ENCODE measurements at places on chromosomes 3 and 15.

DNA sequence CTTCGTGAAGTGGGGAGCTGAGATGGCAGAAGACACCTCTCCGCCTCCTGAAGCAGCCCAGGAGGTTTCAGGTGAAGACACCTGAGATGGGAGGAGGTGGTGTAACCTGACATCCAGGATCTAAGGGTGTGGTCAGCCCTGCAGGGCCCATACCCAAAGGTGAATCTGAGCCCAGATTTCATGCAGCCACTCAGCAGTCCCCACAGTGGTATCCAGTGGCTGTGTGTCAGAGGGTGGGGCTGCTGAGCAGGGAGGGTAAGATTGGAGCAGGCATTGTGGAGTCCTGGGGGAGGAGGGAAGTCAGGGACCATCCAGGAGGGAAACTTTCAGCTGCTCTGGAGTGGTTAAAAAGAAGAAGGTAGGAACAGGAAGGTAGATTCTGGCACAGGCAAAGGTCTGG, 46.0 kb upstream of the SMAD6 start:
- DNase-seq = no peak

- no peak for DNase-seq
These were observed 27.6 kb downstream of the LMCD1 start for GRCh38 chr3:8529181-8529637.

DNA sequence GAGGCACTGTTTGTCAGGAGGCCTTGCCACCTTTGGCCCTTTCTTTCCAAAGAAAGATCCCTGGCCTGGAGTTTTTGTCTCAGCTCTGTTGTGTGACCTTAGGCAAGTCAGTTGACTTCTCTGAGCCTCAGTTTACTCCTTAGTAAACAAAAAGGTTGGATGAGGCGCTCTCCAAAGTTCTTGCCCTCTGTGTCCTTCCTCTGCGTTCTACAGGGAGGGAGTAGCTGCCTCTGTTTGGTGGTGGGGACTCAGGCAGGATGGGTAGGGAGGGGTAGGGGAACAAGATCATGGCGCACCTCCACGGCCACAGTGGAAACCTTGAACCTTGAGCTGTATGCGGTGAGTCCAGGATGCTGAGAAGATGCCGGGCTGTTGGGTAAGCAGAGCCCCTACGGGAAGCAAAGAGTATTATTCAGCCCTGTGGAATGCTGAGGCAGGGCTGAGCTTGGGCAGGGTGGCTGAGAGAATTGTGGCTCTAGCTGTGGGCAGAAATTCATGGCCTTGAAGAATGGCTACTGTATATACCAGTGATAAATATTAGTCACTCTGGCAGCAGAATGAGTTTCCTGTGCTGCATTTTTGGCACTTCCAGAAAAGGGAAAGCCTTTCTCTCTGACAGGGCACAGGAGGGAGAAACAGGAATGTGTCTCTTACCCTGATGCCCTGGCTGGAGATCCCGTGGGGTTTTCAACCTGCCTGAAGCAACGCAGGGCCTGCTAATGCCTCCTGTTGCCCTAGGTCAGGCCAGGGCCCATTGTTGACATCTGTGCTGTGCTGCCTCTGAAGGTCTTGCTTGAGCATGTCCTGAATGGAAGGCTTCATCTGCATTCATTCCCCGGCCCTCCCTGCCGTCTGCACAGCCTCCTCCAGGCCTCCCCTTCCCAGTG, 39.9 kb downstream of the SMAD3 start:
- DNase-seq = peak; percentile 97

- DNase-seq = peak; percentile 70
These were observed 208.4 kb downstream of the TP63 start for GRCh38 chr3:189839576-189839975.

DNA sequence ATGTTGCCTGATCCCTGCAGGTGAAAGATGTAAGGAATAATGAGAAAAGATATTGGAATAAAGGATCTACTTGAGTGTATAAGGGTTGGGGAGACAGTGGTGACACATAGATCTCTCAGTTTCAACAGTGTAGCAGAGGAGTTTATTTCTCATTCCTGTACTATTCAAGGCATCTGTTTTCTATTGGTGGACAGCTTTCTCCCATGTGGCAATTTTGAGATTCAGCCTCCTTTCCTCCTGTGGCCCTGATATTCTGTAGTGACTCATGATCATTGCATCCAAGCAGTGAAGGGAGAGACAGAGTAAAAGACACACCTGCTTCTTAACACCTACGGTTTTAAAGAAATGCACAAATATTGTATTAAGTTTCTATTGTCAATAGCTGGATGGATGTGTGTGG, 327.6 kb downstream of the GRM7 start:
- no peak for DNase-seq

DNA sequence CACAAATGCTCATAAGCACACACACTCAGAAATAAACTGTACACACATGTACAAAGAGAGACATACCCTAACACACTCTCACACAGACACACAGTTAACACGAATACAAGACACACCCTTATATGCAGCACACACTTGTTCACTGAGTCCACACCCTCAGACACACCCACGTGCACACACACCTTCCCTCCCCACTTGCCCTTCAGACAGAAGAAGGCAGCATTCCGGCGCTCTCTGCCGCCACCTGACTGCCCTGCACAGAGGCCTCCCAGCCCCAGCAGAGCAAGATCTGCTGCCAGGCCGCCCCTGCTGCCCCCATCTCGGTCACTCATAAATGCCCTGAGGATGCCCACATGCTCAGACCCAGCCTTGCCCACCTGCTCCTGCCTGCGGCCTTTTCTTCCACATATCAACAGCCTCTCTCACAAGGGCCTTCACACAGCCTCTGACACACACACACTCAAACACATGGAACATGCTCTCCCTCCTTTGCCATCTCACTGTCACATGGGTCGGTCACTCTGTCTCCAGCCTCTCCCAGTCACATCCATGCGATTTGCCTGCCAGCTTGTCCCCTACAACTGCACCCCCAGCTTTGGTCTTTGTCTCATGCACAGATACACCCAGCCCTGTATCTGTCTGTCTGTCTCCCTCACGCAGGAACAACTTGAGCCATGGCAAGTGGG, 71.1 kb downstream of the EPHB3 start:
- DNase-seq = no peak

GRCh38 chr15:81002331-81003096, 1.8 kb downstream of the TLNRD1 start:
- DNase-seq = peak; percentile 12

- peak; percentile 25 for DNase-seq
These were observed 687.0 kb upstream of the NECTIN3 start for GRCh38 chr3:110384601-110385000.

DNA sequence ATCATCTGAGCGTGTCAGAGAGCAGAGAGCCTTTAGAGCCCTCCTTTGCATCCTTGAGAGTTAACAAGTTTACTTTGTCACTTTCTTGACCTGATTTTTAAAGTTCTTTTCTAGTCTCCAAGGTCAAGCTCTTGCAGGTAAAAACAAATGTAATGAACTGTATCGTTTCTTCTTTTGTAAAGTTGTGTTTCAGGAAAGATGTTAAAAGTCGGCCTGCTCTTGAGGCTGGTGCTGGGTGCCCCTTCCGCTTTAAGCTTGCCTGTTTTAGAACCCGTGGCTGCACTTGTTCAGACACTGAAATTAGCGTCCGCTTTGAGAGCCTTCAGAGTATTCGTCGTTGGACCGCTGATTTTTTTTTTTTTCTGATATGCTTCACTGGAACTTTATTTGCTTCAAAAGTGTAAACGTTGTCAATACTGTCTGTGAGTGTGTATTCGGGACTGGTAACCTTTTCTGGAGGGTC, 52.6 kb upstream of the ULK4 start:
- DNase-seq = no peak

GRCh38 chr3:153970047-153970446, 151.1 kb upstream of the ARHGEF26 start:
- DNase-seq = peak; percentile 11

DNA sequence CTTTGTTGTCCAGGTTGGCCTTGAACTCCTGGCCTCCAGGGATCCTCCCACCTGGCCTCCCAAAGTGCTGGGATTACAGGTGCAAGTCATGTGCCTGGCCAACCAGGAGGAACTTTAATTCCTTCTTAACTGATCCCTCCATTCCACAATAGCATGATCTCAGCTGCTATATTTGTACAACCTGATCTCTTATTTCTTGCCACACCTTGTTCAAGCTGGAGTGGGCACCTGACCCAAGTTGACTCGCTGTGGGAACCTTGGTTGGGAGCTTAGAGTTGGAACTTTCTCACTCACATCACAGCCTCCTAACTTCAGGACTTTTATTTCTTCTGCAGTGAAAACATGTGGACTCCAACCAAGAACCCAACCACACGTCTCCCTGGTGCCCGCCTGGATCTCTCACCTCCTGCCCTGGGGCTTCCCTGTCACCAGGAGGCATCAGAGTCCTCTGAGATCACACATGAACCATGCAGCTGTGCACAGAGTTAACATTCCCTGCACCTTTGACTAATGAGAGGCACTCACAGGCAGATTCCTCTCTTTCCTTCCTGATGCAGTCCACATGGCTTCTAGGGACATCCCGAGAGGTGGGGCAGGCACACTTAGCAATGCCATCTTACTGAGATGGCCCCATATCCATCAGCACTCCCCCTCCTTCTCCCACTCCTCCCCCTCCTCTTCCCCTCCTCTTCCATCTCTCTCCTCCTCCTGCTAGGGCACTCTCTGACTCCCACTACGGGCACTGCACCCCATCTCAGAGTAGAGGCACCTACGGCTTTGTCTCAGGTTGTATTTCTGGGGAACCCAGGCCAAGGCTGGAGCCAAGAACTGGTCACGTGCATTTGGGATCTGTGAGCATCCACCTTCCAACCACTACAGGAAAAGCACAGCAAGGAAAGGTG, 9.7 kb upstream of the CYFIP1 start:
- DNase-seq = no peak

GRCh38 chr3:123054109-123054778, 12.6 kb upstream of the PDIA5 start:
- peak; percentile 47 for DNase-seq

DNA sequence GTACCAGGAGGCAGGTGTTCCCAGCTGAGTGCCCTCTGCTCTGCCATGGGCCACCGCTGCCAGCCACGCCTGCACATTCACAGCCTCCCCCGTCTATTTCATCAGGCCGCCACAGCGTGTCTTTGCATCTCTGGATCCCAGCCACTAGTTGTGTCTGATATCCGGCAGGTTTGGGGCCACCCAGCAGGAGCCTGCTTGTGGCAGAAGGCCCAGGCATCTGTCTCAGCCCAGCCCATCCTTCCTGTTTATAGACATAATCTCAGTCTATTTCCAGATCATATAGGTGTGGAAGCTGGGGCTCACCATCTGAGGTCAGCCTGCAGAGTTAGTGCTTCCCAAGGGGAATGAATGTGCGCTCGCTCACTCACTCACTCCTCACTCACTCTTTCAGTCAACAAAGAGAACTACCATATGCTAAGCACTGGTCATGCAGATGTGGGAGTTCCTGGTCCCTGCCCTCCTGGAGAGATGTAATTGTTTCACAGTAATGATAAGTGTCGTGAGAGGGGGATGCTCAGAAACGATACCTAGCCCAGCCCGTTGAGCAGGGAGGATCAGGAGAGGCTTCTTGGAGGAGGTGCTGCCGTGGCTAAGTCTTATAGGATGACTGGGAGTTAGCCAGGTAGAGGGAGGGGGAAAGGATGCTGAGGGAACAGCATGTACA, 60.6 kb downstream of the FGD5 start:
- DNase-seq = peak; percentile 32

DNA sequence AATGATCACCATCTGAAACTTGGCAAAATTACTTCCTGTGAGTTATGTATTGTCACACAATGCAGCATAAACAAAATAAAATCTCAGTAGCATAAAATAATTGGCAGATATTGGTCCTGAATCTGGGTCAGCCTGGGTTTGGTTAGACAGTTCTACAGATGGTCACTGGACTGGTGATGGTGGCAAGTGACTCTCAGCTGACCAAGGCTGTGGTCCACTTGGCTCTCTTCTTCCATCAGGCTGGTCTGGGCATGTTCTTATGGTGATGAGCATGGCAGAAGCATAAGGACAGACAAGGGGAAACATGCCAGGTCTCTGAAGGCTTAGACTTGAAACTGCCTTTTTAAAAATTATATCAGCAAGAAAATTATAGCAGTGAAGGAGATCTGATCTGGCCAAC, 1205.0 kb upstream of the EPHA6 start:
- no peak for DNase-seq

- DNase-seq = no peak
These were observed 250.7 kb downstream of the OPA1 start for GRCh38 chr3:193843474-193844301.

DNA sequence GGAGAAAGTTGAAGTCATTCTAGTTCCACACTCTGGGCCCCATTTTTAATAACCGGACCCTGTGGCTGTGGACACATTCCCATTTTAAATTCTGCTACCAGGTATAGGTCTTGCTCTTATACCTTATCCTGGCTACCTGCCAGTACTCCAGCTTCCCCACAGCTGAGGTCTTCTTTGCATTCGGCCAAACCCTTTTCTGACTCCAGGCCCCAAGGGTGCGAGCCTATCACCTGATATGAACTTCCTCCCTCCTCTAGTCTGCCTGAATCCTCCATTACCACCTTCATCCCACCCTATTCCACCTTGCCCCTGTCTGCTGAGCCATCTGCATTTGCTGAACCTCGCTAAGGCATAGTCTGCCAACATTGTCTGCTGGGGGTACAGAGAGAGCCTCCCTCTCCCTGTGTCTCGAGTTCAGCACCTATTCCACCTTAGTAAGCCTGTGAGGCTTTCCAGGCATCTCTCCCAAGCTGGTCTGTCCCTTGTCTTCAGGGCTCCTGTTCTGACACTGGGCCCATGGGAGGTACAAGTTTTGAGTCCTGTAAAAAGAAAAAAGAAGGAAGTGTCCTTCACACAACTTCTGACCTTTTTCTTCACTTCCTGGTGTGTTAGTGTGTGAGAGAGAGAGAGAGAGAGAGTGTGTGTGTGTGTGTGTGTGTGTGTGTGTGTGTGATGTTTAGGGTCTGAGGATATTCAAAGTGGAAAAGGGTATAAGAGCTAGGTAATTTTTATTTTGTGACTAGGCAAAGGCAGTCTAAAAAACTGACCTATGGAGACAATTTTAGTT, 27.0 kb downstream of the PDE8A start:
- no peak for DNase-seq

GRCh38 chr15:74302821-74303359, 64.6 kb downstream of the CYP11A1 start:
- DNase-seq = no peak

GRCh38 chr15:99440551-99441443, 125.0 kb upstream of the MEF2A start:
- no peak for DNase-seq

GRCh38 chr3:143808030-143808429, 40.2 kb downstream of the SLC9A9 start:
- DNase-seq = no peak

Data from fibroblast of upper back skin (primary cell).